ENCODE measurements at places on chromosomes 11 and 22.
A peak's percentile ranks its signal among the peaks of the same experiment; 100 is the strongest.

GRCh38 chr11:64571410-64572091 is 19.5 kb upstream of the SLC22A12 start:
- no peak for DNase-seq

DNA sequence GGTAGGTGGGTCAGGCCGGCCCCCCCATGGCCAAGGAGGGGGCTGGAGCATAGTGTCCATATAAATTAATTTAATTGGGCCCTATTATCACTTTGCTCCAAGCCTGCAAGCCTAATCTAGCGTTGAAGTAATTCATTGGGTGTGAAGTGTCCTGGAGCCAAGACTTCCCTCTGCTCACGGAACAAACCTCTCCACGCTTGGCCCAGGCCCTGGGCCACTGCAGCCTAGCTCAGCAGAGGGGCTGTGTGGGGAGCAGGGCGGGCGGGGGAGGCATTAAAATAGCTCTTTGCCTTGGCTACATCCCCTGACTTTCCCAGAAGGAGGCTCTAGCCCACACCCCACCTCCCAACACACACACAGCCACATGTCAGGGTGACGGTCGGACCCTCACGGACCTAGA is 73.5 kb downstream of the THAP12 start:
- no peak for DNase-seq

DNA sequence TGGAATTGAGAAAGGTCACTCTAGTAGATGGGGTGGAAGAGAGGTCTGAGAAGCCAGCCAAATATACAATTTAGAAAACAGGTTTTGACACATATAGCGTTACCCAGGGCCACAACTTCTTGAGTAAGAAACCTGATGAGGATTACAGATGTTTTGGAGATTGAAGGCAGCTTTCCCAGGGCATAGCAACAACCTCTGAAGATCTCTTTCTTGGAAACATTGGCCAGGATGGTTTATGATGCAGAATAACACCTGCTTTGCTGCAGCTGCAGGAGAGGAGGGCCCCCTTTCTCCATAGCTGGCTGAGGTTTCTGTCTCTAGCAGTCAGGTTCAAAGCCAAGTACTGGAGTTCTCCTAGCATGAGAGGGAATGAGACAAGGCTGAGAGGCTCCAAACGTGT is 75.1 kb upstream of the NUP50 start:
- no peak for DNase-seq

DNA sequence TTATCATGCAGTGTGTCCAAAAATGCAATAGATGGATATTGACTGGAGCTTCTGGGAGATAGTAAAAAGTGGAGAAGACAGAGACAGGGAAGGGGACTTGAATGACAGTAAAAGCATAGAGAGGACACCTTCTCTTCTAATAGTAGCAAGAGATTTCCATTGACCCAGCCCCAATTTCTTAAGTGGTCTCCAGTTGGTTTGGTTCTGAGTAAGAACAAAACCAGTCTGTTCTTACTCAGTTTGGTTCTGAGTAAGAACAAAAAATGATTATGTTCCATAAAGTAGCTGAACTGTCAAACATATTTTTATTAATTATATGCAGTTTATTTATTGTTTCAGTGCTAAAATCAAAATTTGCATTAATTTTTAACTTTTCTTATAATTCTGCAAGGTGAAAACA is 316.8 kb upstream of the MPPED2 start:
- no peak for DNase-seq

DNA sequence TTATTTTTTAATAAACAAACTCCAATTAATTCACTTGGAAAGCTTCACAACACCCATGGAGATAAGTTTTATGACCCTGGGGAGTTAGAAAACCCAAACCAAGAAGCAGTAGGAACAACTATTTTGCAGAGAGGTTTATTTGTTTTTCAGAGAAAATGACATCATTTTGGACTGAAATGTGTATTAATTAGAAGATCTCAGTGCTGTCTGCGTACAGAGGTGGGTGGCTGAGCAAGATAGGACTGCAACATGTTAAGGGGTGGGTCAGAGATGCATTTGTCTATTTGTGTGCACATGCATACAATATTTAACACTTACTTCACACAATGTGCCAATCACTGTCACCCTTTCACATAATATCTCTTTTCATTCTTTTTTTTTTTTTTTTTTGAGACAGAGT is 1.1 kb downstream of the SCGB1A1 start:
- no peak for DNase-seq

GRCh38 chr11:64086258-64087123 is 50.8 kb downstream of the FLRT1 start:
- DNase-seq = peak; percentile 92
